Hematopoietic multipotent progenitor cell treated with erythropoietin and hydrocortisone succinate and interleukin-3 and kit ligand, for 15 days (in vitro differentiated cells): ENCODE measurements at places on chromosomes 12 and 14.

DNA sequence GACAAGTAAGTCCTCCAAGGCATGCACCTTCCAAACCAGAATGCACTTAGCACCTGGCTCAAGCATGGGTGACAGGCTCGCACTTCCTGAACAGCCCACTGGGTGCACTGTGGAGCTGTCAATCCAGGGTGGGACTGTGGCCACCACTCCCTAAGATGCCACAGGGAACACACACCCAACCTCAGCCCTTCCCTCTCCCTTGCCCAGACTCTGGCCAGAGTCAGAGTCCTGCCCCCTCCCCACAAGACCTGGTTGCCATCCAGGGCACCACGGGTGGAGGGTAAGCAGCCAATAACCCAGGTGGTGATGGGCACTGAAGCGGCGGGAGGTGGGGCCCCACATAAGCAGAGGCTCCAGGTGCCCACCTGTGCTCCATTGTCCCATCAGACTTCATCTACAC, 160.6 kb downstream of the MYRFL start:
- DNase-seq = no peak

DNA sequence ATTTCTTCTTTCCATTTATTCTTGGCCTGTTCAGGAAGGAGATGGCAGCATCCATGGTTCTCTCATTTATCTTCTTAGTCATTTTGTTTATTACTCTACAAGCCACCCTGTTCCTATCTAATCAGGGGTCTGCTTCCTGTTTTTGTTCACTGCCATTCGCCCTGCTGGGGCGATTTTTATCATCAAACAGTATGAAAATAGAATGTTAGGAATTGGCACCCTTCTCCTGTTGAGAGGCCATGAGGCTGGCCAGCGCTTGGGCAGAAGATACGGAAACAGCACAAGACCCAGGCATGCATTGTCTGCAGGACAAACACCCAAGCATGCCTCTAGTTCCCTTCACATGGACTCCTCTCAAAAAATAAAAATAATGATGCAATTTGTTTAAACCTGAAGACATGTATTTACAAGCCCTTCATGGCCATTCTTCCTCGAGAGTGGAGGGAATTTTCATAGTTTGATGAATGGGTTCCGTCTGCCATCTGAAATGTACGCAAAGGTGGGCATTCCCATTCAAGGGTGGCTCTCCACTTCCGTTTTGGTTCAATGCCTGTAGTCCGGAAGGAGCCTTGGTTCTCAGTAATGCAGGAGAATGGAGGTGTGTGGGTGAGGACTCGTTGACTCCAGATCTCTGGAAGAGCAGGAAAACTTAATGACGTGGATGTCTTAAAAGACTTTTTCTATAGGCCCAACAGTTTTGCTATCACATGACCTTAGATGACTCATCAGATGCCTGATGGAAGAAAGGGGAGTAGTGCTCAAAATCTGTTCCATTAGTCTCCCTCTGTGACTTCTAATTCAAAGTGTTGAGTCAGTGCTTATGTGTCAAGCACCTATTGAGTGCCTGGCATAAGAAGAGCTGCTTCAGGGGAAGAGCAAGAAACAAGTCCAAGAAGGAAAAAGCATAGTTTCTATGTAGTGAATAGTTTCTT, 252.4 kb upstream of the TBX3 start:
- no peak for DNase-seq

DNA sequence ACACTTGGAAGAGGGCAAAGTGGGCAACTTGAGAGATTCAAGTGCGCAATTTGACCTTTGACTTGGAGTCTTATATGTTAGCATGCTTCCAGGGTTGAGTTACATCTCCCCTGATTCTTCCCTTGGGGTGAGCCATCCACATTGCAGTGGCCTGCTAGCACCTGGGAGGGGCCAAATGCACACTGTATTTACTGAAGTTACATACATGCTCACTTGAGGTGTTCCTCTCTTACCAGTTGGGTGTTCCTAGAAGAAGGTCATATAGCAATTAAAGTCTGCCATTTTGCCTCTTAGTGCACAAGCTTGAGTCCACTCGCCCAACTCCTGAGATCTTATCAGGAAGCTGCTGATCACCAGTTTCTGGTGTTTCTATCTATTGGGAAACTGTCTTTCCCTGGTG, 13.7 kb upstream of the SPTLC2 start:
- DNase-seq = no peak

GRCh38 chr12:52260361-52261207, 13.9 kb upstream of the KRT86 start:
- DNase-seq = no peak

DNA sequence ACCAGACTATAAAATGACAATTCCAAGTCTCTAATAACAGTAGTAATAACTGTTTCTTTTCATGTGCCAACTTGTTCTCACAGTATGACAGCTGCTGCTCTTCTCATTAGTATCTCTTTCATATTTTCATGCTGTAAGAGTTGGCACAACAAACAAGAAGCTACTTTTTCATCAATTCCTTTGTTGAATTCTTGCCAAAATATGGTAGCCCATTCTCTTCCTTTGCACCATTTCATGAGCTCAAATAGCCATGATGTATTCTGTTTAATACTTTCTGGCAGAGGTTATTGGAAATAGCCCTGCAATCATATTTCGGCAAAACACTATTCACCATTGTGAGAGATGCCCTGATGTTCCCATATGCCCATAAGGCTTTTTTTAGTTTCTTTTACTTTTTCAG, 1100.7 kb downstream of the TRHDE start:
- no peak for DNase-seq

- no peak for DNase-seq
Measured at GRCh38 chr14:55109836-55110235, 19.2 kb upstream of the LGALS3 start.
